ENCODE measurements at places on chromosomes 4 and X.

DNA sequence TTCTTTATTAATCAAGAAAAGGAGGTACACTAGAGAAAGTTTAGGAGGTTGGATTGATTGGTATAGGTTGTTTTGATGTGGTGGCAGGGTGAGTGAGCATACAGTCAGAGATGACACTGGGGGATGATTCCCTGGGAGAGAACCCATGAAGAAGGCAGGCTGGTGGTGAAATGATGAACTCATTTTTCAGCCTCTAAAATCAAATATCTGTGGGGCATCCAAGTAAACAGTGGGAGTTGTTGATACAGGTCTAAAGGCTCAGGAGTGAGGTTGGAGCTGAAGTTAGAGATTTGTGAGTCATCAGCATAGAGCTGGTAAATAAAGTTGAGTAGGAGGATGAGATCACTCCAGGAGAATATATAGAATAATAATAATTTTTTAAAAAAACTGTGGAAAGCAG, 10.0 kb upstream of the AP1S2 start:
- DNase-seq: no peak

- DNase-seq: no peak
These were observed 50.7 kb upstream of the MID1IP1 start for GRCh38 chrX:38750551-38750950.

DNA sequence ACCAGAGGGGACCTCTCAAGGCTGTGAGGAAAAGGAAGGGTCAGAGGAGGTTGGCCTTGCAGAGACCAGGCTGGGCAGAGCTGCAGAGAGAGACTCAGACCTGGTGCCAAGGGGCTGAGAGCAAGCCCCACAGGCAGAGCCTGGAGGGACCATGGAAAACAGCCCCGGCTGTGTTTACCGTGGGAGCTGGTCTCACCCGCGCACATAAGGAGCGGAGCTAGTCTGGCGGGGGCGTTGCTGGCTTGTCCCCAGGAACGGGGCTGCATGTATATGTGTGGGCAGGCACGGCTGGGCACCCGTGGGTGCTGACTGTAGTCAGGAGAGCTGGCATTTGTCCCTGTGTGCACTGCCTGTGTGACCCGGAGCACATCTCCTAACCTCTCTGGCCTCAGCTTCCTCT, 45.7 kb downstream of the C4orf50 start:
- DNase-seq: peak; percentile 54

- no peak for DNase-seq
These were observed 81.7 kb upstream of the GIMD1 start for GRCh38 chr4:106450249-106450648.

- DNase-seq: no peak
These were observed 121.1 kb downstream of the SPATA18 start for GRCh38 chr4:52172166-52172565.

DNA sequence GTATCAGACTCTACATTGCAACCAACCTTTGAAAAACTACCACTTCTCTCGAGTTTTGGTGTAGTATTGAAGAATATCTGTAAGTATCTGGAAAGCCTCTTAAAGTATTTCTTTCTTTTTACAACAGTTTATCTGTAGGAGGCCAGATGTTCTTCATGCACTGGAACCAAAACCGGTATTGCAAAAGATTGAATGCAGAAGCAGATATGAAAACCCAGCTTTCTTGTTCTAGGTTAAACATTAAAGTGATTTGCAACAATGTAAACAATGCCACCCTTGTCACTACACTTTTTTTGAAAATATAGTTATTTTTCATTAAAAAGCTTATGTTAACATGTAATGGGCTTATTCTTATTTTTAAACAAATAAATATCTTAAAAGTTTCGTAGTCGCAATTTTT, 27.2 kb downstream of the PLS3 start:
- no peak for DNase-seq

GRCh38 chr4:130479674-130480073, 1383.7 kb downstream of the C4orf33 start:
- no peak for DNase-seq

GRCh38 chr4:85681921-85682320, 207.0 kb downstream of the ARHGAP24 start:
- no peak for DNase-seq
